ENCODE measurements at places on chromosomes 7 and 10.

DNA sequence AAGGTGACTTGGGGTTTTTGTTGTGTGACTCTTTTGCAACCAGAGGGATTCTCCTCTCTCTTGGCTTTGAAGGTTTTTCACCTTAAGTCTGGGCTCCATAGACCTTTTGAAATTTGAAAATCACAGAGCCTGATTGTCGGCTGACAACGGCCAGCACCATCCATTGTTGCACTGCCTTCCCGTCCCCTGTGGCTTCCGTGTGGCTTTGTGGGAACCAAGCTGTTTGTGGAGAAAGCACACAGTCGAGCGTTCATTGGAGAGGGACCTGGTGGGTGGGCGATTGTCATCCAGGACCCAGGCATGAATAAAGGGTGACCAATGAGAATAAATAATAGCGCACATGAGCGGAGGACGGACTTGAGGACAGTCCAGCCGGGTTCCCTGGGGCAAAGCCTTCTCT is 7.4 kb upstream of the RAMP3 start:
- DNase-seq: no peak

DNA sequence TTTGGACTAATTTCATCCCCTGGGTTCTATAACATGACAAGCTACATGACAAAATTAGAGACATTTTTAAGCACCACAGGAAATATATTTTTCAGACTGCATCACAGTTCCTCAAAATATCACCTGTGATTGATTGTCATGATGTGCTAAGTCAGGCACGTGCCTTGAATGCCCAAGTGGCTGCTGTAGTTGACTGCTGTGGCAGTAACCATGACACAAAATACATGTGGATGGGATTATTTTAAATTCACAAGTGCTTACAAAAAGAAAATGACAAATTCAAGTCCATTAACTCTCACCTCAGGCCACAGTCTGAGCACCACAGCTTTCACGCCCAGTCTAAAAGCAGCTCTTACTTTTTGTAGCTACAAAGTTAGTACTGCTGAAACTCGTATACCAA is 45.5 kb downstream of the TNPO3 start:
- DNase-seq: no peak

GRCh38 chr7:137203351-137203750 is 140.2 kb downstream of the PTN start:
- no peak for DNase-seq

DNA sequence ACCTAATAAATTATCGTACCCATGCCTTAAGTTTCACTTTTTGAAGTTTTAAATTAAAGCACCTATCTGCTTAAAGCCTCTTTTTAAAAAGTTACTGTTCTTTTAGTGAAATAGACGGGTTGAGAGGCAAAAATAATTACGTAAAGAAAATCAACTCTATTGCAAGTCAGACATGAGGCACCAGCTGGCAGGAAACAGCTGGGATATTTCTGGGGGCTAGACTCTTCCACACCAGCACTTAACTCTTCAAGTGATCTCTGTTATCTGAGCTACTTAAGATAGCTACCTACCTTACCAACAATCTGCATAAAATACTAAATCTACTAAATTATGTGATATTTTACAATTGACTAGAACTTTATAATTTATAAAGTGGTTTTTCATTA is 35.8 kb downstream of the GBF1 start:
- no peak for DNase-seq

DNA sequence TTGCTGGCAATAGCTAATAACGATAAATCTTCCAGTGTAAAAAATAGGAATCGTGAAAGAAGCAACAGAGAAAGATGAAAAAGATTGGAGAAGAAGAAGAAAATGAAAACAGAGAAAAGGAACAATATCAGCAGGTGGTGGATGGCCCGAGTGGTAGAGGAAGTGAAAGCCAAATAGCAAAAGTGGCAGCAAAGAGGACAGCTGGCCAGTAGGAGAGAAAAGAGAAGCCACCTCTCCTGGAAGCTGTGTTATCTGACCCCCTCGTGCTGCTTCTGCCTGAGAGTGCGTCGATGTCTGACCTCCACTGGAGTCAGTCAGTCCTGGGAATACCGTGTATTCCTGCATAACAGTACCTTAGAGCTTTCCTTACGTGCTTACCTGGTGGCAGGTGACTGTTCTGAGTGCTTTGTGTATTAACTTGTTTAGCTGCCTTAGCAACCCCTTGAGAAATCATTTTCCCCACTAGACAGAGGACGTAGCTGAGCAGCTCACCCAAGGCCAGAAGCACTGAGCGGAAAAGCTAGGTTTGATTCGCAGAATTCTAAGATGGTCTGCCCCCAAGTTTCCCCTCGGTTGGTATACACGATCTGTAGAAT is 88.3 kb downstream of the CHN2 start:
- DNase-seq: no peak
